ENCODE measurements at places on chromosomes 2 and 18.

DNA sequence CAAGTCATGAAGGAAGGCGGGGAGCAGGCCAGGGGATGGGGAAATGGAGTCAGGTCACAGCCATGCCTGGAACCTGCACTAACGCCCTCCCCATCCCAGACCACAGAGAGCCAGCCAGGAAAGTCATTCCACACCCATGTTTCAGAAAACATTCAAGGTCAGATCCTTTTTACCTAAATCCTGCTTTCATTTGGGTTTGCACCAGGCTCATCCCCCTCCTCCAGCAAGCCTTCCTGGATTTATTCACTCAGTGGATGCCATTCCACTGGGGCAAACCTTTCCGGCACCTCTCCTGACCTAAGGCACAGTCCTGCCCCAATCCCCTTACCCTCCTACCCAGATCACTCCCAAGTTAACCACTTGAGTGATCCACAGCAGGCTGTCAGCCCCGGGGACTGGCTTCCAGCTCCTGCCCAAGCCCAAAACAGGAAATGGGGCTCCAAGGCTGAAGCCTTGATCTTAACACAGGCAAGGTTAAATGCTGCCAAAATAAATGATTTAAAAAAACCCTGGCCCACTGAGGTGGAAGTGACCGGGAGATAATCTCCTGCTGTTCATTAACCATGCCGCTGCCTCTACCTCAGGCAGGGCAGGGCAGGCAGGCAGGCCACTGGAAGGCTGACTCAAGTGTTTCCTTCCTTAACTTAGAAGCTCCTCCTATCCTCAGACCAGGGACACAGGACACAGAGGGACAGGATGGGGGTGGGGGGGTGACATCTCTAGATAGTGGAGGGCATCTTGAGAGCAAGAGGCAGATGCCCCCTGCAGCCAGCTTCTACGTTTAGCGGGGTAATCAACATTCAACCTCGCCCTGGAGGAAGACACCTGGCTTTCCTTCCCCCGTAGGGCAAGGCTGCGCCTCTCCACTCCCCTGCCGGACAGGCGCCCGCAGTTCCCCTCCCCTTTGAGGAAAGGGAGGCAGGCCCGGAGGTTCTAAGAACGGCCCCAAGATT, 1.4 kb downstream of the RAB11FIP5 start:
- DNase-seq, result peak; percentile 32

GRCh38 chr2:85164145-85164569, 31.0 kb downstream of the TCF7L1 start:
- DNase-seq, result no peak

DNA sequence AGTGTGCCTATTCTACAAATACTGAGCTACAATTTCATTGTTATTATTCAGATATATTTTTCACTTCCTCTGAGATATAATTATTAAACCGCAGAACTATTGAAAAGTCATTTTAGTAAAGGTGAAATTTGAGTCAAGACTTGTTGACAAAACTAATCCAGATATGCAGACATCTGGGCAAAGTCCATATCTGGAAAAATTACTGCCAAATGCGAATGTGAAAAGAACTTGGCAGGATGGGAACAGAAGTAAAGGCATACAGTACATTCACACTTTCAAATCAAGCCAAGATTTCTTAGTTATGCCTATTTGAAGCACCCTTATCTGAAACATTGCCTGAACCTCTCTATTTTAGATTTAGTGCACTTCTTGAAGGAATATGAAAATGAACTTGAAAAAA, 923.6 kb downstream of the CCDC85A start:
- no peak for DNase-seq

- no peak for DNase-seq
Measured at GRCh38 chr2:22002066-22002465, 878.3 kb downstream of the TDRD15 start.

DNA sequence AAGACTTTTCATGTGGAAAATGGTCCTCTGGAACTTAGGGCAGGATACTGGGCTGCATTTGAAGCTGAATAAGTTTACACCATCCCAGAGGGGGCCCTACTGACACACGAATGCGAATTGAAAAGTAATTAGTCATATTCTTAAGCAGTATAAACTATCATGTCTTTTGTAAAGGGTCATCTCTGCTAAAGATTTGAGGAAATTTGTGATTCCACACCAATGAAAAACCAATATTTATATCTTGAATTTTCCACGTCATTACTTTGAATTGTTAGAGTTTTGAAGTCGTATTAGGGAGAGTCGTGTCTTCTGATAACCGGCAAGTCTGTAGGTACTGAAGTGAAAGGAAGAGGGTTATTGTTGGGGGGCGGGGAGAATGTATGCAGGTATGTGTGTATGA, 4.1 kb upstream of the OTX1 start:
- no peak for DNase-seq

- no peak for DNase-seq
Measured at GRCh38 chr2:226884166-226884565, 48.3 kb downstream of the RHBDD1 start.

- peak; percentile 68 for DNase-seq
Measured at GRCh38 chr2:218658671-218659257, 659 bp downstream of the ZNF142 start.

Measured in activated CD4-positive, alpha-beta T cell treated with anti-CD3 and anti-CD28 coated beads for 36 hours (primary cell).